ENCODE measurements at places on chromosomes 2 and 18.
A peak's percentile ranks its signal among the peaks of the same experiment; 100 is the strongest.

DNA sequence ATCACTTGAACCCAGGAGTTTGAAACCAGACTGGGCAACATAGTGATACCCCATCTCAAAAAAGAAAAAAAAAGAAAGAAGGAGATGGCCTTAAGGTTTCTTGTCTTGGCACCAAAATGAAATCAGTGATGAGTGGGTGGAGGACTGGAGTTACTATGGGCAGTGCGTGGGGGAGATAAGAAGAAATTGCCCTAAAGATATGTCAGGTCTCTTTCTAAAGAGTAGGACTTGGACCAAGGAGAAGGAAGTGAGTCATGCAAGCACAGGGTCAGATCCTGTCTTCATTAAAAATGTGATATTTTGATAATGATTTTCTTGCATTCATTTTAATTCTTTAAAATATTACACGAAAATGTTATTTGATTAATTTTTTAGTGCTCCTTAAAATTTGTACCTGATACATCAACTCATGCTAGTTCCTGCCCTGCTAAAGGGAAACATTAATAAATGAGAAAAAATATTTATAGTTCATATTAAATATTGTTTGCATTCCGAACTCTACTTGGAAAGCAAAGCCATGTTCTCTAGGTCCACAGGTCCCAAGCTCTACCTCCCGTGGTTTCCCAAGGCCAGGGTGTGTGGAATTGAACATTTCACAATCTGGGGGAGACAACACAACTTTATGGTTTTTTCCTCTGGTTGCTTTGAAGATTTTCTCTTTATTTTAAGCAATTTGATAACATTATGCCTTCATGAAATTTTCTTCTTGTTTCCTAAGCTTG is 62.6 kb upstream of the CTLA4 start:
- DNase-seq = peak; percentile 61

DNA sequence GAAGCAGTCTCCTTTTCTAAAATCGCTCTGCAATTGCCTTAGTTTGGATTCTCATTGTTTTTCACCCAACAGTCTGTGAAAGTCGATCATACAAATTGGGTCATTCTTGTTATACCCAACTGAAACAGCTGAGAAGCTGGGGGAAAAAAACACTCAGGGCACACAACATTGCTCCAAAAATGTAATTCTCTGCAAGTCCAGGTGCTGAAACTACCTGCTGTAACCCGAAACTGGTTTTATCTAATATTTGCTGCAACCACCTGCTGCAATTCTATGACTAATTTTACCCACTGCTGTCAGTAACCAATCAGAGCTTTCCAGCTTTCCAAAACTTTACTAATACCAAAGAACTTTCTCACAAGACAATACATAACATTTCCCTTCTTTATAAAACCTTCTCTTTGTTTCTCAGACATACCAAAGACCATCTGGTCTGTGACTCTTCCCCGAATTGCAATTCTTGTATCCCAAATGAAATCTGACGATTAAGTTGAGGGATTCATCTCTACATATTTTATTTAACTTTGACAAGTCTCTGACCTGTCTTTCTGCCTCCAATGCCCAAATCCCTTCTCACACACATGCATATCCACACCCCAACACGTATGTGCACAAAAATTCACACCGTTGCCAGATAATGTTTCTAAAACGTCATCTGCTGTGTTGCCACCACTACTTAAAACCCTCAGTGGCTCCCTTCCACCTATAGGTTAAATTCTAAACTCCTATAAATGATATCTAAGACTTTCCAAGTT is 198.3 kb downstream of the PIEZO2 start:
- DNase-seq = no peak

DNA sequence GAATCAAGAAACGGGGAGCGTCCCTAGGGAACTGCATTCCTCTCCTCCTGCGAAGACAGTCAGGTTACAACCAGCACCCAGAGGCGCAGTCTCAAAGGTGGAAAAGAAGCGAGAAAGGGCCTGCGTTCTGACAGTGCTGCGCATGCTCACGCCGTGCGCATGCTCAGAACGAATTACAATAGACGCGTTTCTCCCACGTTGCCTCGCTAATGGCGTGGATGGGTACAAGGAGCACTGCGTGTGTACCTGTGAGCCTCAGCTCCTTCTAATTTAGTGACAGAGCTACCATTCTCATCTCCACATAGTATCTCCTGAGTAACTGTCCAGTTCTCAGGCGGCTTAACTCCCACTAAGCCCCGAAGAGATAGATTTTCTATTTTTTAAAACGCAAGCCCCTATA is 448.8 kb downstream of the TXNL1 start:
- no peak for DNase-seq

GRCh38 chr2:48120759-48121242 is 214.5 kb upstream of the FBXO11 start:
- peak; percentile 68 for DNase-seq

- no peak for DNase-seq
Observed at GRCh38 chr2:225457482-225457881, 58.0 kb downstream of the NYAP2 start.

GRCh38 chr2:15636972-15637785 is 45.5 kb downstream of the DDX1 start:
- DNase-seq = peak; percentile 75

GRCh38 chr2:214856137-214856536 is 46.7 kb upstream of the BARD1 start:
- DNase-seq = no peak
